Diencephalon (tissue), 1 donor: ENCODE measurements at places on chromosomes 6 and 20. TPM values are rescaled to one million over a fixed set of nuclear protein-coding genes. Genes with fewer than 3 reads are reported as not detected.

The BPIFB4 gene
- total RNA-seq = not detected

The SLC26A8 gene
- 9.0 TPM for total RNA-seq

The E2F1 gene
- 3.7 TPM for total RNA-seq

The ACTL10 gene
- 0.46 TPM for total RNA-seq

The DPPA5 gene
- total RNA-seq = not detected

The C6orf15 gene
- not detected for total RNA-seq

The ECT2L gene
- total RNA-seq = 1.2 TPM
